ENCODE measurements at places on chromosomes 6 and 20.

- no peak for DNase-seq
These were observed 642.1 kb downstream of the EPM2A start for GRCh38 chr6:145093226-145093625.

DNA sequence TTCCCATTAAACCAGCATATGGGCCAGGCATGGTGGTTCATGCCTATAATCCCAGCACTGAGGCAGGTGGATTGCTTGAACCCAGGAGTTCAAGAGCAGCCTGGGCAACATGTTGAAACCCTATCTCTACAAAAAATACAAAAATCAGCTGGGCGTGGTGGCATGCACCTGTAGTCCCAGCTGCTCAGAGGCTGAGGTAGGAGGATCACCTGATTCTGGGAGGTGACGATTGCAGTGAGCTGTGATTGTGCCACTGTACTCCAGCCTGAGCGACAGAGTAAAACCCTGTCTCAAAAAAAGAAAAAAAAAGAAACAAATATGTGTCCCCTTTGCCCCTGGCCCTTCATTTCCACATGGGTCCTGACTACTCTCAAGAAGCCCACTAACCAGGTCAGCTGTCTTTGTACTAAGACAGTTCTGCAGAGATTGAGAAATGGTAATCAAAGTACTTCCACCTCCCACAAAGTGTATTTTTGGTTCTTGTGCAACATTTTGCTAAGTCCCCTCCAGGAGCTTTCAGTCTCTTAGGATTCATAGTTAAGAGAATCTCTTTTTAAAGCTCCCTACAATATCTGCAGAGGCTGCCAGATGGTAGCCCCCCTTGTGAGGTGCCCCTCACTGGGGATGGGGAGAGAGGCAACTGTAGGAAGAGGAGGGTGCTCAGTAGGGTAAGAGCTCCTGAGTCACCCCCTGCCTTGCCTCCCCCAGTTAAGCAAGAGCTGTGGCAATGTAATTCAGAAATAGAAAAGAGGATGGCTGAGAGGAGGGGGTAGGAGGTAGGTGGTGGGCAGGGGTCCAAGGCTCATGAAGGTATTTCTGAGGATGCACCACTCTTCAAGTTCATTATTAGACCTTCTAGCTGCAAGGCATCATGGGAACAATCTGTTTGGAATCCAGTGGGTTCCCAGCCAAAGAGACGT lies 16.5 kb upstream of the WFDC2 start:
- no peak for DNase-seq

- DNase-seq = no peak
These were observed 132.1 kb downstream of the ZDHHC14 start for GRCh38 chr6:157513004-157513603.

- no peak for DNase-seq
These were observed 1957.5 kb upstream of the DEFB115 start for GRCh38 chr20:29299811-29300578.

DNA sequence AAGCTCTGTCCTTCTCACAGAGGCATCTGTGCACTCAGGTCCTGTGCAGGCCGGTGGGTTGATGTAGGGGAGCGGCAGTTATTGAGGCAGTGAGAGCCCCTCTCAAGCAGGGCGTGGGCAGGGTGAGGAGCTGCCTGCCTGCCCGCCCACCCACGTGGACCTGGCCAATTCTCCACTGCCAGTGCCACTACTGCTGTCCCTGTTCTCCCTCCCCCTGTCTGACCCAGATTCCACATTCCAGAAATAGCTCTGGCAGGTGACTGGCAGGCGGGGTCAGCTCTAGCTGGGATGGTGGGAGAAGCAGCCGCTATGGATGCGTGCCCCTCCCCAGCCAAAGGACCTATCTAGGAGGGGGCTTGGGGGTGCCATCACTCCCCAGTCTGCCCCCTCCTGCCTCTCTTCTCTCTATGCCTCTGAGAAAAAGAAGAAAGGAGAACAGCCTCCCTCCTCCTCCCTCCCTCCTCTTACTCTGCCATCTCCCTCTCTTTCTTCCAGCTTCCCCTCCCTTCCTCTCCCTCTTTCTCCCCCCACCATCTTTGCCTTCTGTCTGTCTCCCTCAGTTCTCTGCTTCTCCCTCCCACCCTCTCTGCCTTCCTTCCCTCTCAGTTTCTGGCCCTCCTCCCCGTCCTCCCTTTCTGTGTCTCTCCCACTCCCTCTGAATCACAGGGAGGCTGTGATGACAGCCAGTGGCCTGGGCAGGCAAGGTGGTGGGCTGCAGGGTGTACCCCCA lies 86.5 kb upstream of the MYL9 start:
- peak; percentile 17 for DNase-seq

GRCh38 chr6:110329714-110330436 lies 28.3 kb downstream of the METTL24 start:
- DNase-seq = peak; percentile 52

DNA sequence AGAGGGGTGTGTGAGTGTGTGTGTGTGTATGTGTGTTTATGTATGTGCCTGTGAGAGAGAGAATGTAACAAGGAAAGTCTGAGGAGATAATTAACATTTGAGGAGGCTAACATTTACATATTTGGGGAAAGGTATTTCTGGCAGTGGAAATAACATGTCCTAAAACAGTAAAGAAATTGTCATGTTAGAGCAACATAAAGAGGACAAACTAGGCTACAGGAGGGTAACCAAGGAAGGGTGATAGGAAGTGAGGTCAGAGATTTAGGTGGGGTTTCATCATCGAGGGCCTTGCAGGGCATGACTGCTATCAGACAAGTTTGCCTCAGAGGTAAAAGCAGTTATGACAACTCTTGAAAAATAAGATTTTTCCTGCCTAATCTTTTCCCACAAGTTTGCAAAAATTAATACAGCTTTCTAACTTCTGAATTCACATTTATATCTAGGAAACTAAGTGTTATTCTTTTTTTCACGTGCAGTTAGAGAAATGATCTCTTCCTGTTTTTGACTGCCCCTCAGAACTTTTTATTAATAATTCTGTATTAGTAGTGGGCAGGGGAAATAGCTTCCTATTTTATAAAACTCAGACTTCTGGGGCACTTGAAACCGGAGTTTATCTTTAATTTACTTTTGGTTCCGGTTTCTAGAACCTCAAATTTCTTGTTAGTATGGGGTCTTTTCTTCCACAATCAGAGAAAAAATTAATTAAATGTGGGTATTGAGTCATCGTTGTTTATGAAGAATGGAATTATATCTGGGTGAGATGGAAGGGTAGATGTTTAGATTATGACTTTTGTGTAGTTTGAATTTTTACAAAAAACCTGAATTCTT lies 30.5 kb upstream of the RHAG start:
- no peak for DNase-seq

DNA sequence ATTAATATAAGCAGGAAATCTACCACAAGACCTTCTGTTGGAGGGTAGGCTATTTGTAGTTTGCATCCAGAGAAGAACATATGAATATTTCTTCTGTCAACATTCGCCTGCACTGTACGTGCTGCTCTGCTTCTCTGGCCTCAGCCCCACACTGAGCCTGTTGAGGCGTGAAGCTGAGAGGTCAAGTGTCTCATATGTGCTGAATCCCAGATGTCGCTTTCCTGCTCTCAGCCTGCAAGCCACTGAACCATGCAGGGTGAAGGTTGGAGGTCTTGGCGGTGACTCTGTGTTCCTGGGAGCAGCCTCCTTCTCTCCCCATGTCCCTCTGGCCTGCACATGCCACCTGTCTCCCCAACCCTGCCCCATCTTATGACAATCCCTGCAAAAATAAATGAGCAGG lies 83.6 kb downstream of the TMEM170B start:
- no peak for DNase-seq

DNA sequence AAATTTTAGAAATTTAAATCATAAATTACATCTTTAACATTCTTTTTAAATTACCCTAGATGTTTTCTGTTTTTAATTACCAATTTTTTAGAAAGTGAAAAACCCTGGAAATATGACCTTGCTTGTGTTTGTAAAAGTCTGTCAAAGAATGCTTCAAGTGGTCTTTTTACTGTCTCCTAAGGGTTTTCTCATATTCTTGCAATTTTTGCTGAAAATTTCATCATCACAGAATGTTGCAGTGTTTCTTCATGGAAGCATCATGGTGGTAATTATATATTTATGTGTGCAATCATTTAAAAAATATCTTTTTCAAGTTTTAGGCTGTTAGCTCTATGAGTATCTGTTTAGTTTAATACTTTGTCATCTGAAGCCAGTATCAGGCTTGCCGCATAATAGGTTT lies 178.2 kb downstream of the HDGFL1 start:
- DNase-seq = no peak

DNA sequence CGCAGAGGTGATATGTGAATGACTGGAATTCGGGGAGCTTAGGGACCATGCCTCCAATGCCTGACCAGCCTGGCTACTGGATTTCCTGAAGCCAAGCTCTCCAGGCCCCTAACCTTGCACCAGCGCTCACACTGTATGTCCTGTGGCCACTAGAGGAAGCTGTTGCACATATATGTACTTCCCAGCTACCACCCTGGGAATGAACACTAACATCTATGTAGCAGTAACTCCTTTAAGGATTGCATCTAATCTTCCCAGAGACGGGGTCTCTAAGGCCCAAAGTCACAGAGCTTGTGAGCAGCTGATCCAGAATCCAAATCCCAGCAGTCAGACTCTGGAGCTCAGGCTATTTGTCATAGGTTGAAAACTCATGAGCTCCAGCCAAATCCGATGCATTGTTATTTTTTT lies 20.4 kb upstream of the BPIFB1 start:
- peak; percentile 74 for DNase-seq

GRCh38 chr6:105994591-105995390 lies 91.3 kb upstream of the PRDM1 start:
- no peak for DNase-seq

DNA sequence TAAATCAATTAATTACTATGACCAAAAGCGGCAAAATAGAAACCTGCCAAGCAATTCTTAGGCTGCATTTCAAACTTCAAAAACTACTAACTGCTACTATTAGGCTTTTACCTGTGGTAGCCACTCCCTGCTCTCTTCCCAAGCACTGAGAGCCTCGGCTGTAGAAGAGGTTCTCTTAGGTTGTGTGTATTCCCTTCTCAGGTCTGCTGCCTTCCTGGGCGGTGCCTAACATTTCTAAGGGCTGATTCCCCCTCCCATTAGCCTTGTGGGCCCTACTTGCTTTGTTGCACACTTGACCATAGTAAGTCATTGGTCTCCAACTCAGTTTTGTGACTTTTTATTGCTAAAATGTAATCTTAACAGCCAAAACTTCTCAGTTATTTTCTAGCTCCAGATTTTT lies 146.1 kb upstream of the C6orf118 start:
- no peak for DNase-seq

GRCh38 chr6:137581019-137581707 lies 87.0 kb upstream of the OLIG3 start:
- DNase-seq = no peak

GRCh38 chr6:15433511-15433861 lies 187.6 kb downstream of the JARID2 start:
- DNase-seq = no peak

DNA sequence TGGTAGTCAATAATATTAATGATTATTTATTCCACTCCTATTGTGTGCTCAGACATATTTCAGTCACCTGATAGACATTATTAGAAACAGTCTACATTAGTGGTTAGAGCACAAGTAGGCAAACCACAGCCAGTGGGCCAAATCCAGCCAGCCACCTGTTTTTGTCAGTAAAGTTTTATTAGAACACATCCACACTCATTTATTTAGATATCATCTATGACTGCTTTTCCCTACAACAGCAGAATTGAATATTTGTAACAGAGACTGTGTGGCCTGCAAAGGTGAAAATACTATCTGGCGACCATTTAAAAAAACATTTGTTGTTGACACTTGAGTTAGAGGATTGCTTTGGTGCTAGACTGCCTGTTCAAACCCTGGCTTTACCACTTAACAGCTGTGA lies 220.0 kb upstream of the ZFP64 start:
- no peak for DNase-seq

DNA sequence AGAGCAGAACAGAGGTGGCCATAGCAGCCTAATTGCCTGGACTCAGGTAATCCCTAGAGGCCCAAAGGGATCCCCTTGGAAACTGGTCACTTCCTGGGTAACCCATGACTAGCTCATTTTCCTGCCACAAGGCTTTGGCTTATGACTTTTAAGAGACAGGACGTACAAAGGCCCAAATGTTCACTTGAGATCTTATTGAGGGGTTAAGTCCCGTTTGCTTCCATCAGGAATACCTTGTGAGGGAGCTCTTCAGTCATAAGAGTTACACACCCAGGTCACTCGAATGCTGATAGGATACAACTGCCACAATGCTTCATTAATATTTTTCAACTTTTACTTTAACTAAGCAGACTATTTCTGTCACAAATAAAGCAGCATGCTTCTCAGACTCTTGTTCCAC lies 51.7 kb downstream of the TMEM170B start:
- DNase-seq = no peak

- peak; percentile 93 for DNase-seq
These were observed 366.1 kb upstream of the SOX4 start for GRCh38 chr6:21227486-21227885.

DNA sequence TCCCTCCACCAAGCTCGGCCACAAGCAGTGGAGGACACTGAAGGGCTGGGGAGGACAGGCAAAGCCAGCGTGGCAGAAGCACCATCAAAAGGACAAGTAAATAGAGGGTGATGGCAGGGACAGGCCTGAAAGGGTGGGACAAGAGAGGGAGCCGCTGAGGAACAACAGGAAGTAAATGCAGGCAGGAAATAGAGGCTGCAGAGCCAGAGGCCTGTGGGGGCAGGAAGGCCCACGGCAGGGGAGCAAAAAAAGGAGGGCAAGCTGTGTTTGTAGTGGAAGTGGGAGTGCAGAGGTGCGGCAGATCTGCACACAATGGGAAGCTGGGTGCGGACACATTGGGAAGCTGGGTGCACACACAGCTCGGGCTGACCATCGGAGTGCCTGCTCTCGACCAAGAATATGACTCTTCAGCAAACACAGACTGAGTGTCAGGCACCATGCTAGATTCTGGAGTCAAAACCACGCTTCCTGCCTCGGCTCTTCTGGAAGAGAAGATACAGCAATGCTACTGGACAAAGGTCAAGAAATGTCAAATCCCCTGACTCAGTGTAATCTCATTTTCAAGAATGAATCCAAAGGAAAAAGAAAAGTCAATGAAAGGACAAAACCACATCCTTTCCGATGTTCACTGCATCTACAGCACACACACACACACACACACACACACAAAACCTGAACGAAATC lies 40.4 kb upstream of the RAB22A start:
- DNase-seq = peak; percentile 21

GRCh38 chr6:155543166-155543847 lies 87.7 kb upstream of the NOX3 start:
- DNase-seq = no peak

DNA sequence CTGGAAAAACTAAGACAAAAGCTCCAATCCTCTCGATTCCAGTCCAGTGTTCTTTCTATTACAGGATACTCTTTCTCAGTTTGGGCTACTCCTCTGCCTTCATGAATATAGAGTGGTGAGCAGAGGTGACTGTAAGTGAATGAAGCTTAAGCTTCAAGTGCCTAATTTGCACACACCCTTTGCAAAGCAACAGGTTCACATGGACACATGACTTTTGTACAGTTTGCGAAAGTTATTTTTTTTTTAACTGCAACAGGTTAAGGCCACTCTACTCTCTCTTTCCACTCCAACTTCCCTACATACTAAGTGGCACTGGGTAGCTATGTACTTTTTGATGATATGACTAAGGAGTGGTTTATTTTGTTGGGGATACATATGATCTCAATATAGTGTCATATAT lies 19.4 kb upstream of the HEY2 start:
- no peak for DNase-seq

- DNase-seq = peak; percentile 30
These were observed 116.2 kb downstream of the DTNBP1 start for GRCh38 chr6:15546591-15546990.

GRCh38 chr20:40506537-40506939 lies 182.5 kb downstream of the MAFB start:
- peak; percentile 32 for DNase-seq

- no peak for DNase-seq
These were observed 203.9 kb downstream of the PHF3 start for GRCh38 chr6:63839485-63839884.

GRCh38 chr6:108169464-108170331 lies 3.9 kb downstream of the NR2E1 start:
- no peak for DNase-seq
